ENCODE measurements at places on chromosomes 3 and 15.

DNA sequence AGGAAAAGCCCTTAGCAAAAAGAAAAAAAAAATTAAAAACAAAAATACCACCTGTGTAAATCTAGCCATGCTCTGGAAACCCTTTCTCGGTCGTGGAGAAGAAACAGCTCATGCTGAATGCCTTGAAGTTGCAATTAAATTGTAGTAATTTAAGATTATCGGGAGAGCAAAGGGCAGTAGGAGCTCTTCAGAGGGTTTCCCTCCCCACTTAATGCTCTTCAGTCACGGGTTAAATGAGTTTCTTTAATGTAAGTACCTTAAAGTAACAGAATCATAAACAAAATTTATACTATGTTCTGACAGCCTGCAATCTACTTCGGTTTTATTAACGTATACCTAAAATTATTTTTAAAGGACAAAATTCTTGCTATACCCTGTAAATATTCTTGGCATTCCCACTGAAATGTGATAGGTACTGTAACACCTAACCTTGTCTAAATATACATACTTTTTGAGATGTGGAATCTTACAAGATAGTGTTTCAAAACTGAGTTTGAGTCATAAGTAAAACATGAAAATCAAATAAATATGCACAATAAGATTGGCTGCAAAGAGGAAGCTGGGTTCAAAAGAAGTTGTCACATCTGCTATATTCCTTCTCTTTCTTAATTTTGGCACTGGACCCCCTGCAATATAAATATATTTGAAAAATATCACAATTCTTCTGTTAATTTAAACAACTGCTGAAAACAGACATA, 5.3 kb downstream of the FOXP1 start:
- H3K4me1 ChIP-seq = peaks cover 25% of the 10 kb centered on the region
- peak overlapping the region; percentile 89 for H3K27ac ChIP-seq
- DNase-seq = no peak

GRCh38 chr3:42179110-42179725, 86.8 kb downstream of the CCK start:
- peak; percentile 92 for DNase-seq
- H3K27ac ChIP-seq = peak overlapping the region; percentile 70
- H3K4me1 ChIP-seq = peaks cover 30% of the 10 kb centered on the region
- no peak overlapping the region for H3K4me3 ChIP-seq

GRCh38 chr3:64291345-64291744, 66.1 kb upstream of the PRICKLE2 start:
- H3K27ac ChIP-seq = peak overlapping the region; percentile 81
- no peaks in the 10 kb centered on the region for H3K27me3 ChIP-seq
- no peak overlapping the region for H3K4me3 ChIP-seq

DNA sequence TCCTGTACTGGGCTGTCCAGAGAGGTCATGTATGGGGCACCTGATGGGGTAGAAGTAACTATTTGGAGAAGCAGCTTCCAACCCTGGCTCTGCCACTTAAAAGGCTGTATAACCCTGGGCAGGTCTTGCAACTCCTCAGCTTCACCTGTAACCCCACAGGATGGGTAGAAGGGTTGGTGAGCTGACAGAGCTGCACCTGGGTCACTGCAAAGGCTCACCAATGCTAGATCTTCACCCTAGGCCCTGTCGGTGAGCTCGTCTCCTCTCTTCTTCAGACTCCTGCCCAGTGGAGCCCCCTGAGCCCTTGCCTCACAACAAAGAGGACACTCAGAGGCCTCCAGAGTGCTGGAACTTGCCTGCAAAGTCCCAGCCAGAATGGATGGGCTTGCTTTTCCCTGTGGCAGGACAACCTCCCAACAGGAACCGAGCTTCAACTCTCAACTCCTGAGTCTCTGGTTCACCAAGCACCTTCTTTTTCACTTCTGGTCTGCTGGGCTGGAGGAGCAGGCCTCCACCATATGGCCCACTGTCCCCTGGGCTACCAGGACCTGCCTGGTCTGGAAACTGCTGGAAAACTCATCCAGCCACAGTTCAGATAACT, 45.9 kb downstream of the XXYLT1 start:
- H3K27ac ChIP-seq = no peak overlapping the region
- peaks cover 28% of the 10 kb centered on the region for H3K4me1 ChIP-seq
- DNase-seq = no peak
- H3K4me3 ChIP-seq = no peak overlapping the region
- no peaks in the 10 kb centered on the region for H3K27me3 ChIP-seq
- H3K36me3 ChIP-seq = no peaks in the 10 kb centered on the region

DNA sequence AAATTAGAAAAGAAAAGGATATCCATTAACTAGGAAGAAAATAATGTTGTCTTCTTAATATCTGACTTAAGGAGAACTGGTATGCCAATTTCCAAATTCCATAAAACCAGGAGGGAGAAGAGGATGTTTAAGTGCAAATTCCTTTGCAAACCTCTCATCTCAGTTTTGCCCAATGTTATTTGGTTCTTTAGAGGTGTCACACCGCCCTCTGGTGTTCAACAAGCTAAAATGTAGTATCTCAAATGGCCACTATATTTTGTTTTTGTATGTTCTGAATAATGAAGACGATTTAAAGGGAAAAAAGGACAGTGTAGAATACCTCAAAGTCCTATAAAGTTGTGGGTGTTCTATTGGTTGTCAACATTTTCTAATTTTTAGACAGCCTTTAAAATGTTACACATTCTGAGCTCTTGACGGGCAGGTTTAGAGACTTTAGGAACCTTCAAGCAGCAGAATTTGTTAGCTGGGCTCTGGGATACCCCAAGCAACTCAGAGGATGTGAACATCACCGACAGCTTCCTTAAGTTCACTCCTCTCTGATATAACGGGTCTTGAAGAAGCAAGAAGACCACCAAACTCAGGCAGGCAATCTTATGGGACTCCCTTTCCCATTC, 458.3 kb downstream of the MFSD1 start:
- no peaks in the 10 kb centered on the region for H3K4me1 ChIP-seq
- H3K27ac ChIP-seq = no peak overlapping the region
- no peaks in the 10 kb centered on the region for H3K36me3 ChIP-seq

DNA sequence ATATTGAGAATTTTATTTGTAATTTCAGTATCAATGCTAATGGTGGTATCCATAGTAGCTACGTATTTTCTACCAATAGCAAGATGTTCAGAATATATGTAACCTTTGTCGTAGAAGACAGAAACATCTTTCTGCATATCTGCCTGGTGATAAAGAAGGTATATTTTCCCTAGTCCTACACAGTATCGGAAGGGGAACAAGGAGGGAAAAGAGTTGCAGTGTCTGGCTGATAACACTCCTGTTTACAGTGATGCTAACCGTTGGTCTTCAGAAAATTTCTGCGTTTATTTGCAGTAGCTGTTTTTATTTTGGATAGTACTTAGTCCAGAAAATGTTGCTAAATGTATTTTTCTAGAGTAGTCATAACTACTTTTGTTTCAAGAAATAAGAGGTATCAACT, 25.2 kb downstream of the TSC22D2 start:
- no peak overlapping the region for H3K27ac ChIP-seq
- H3K4me3 ChIP-seq = no peak overlapping the region
- peaks cover 4% of the 10 kb centered on the region for H3K4me1 ChIP-seq
- no peaks in the 10 kb centered on the region for H3K27me3 ChIP-seq
- peaks cover 8% of the 10 kb centered on the region for H3K36me3 ChIP-seq
- DNase-seq = no peak

GRCh38 chr3:59632760-59633573, 583.1 kb upstream of the CFAP20DC start:
- no peaks in the 10 kb centered on the region for H3K4me1 ChIP-seq
- H3K27me3 ChIP-seq = no peaks in the 10 kb centered on the region
- no peak overlapping the region for H3K27ac ChIP-seq

GRCh38 chr3:17195856-17196604, 311.3 kb downstream of the PLCL2 start:
- H3K36me3 ChIP-seq = no peaks in the 10 kb centered on the region
- H3K27me3 ChIP-seq = no peaks in the 10 kb centered on the region
- H3K4me3 ChIP-seq = no peak overlapping the region
- DNase-seq = no peak
- H3K27ac ChIP-seq = no peak overlapping the region

DNA sequence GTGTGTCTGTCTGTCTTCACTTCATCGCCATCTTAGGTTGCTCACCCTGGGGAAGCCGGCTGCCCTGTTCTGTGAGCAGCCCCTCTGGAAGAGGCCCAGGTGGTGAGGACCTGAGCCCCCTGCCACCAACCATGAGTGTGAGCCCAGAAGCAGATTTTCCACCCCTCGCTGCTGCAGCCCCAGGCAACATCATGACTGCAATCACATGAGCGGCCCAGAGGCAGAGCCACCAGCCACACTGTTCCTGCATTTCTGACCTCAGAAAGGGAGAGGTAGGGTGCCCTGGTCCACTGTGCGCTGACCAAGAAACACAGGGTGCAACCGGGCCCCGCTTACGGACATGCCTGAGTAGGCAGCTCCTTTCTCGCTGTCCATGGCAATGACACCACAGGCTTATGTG, 92.3 kb upstream of the IQSEC1 start:
- H3K4me3 ChIP-seq = no peak overlapping the region
- no peaks in the 10 kb centered on the region for H3K4me1 ChIP-seq

DNA sequence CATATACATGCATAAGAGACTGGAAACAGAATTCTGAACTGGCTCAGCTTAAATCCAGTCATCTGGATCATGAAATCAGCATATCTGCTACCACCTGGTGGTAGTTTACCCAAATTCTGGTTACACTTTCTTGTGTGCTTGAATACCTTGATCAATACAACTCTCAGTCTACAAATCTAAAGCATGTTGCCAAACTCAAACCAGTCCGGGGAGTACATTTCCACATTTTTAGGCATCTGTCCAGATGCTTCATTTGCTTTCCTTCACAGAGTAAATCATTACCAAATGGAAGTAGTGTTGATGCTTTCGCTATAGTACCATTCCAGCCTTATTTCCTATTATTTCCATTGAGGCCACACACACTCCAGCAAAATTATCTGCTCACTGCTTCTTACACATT, 126.4 kb downstream of the P2RY1 start:
- H3K27me3 ChIP-seq = no peaks in the 10 kb centered on the region
- H3K4me1 ChIP-seq = no peaks in the 10 kb centered on the region
- H3K4me3 ChIP-seq = no peak overlapping the region
- H3K27ac ChIP-seq = no peak overlapping the region
- H3K36me3 ChIP-seq = no peaks in the 10 kb centered on the region

GRCh38 chr15:67076147-67076843, 10.9 kb downstream of the SMAD3 start:
- H3K27me3 ChIP-seq = no peaks in the 10 kb centered on the region
- H3K36me3 ChIP-seq = peaks cover 45% of the 10 kb centered on the region
- H3K4me3 ChIP-seq = no peak overlapping the region
- peak overlapping the region; percentile 84 for H3K27ac ChIP-seq
- H3K4me1 ChIP-seq = peaks cover 90% of the 10 kb centered on the region

DNA sequence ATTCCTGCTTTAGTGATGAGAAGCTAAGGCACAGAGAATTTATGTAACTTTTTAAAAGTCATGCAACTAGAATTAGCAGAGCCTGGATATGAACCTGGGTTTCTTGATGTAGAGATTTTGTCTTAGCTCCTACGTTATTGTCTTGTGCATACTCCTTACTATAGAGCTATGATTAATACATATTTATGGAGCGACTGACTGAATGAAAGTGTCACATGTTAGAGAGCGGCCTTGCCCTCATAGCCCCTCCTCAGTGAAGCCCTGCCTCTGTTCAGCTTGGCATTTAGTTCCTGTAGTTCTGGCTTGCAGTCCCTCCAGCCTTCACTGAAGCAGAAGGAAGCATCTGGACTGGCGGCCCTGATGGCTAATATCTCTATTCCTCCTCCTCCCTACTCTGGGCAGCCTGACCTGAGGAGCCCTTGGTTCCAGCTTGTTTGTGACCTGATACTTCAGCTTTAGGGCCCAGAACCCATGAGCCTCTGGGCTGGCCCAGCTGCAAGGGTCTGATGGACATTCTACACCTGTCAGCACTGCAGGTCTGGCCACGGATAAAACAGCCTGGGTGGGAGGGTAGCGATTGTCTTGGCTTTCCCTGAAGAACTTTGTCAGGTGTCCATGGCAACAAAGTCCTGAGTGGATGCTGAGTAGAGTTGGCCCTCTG, 13.4 kb upstream of the AGBL1 start:
- H3K36me3 ChIP-seq = no peaks in the 10 kb centered on the region
- no peaks in the 10 kb centered on the region for H3K27me3 ChIP-seq
- DNase-seq = no peak
- no peaks in the 10 kb centered on the region for H3K4me1 ChIP-seq
- H3K4me3 ChIP-seq = no peak overlapping the region

DNA sequence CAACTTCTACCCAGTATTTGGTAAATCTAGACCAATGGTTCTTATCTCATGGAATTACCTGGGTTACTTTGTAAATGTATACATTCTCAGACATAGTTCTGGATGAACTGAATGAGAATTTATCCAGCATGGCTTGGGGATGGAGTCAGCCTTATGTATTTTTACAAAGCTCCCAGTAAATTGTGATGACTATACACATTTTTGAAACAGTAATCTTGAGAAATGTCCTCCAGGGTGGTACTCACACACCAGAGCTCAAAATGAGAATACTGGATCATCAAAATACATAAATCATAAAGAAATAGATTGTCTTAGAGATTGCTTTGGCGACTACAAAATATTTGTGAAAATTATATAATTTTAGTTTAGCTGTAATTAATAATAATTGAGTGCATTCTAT, 722.1 kb upstream of the DPPA4 start:
- DNase-seq = no peak
- H3K27me3 ChIP-seq = no peaks in the 10 kb centered on the region
- H3K4me3 ChIP-seq = no peak overlapping the region
- no peaks in the 10 kb centered on the region for H3K4me1 ChIP-seq
- H3K36me3 ChIP-seq = no peaks in the 10 kb centered on the region

GRCh38 chr15:31473385-31474058, 146.9 kb downstream of the KLF13 start:
- no peaks in the 10 kb centered on the region for H3K36me3 ChIP-seq
- no peak overlapping the region for H3K4me3 ChIP-seq
- peaks cover 27% of the 10 kb centered on the region for H3K4me1 ChIP-seq
- DNase-seq = no peak
- peak overlapping the region; percentile 59 for H3K27ac ChIP-seq

GRCh38 chr15:90154861-90155626, 46.1 kb upstream of the SEMA4B start:
- peaks cover 16% of the 10 kb centered on the region for H3K4me1 ChIP-seq
- no peaks in the 10 kb centered on the region for H3K36me3 ChIP-seq
- no peak overlapping the region for H3K4me3 ChIP-seq
- no peaks in the 10 kb centered on the region for H3K27me3 ChIP-seq
- peak overlapping the region; percentile 43 for H3K27ac ChIP-seq
- DNase-seq = peak; percentile 91

Data from osteoblast (primary cell).